Mesothelial cell of epicardium (in vitro differentiated cells): ENCODE measurements at places on chromosomes 1 and 21. TPM values are rescaled to one million over a fixed set of nuclear protein-coding genes. Genes with fewer than 3 reads are reported as not detected.

LORICRIN gene
- total RNA-seq: not detected in 3 replicates

DNA sequence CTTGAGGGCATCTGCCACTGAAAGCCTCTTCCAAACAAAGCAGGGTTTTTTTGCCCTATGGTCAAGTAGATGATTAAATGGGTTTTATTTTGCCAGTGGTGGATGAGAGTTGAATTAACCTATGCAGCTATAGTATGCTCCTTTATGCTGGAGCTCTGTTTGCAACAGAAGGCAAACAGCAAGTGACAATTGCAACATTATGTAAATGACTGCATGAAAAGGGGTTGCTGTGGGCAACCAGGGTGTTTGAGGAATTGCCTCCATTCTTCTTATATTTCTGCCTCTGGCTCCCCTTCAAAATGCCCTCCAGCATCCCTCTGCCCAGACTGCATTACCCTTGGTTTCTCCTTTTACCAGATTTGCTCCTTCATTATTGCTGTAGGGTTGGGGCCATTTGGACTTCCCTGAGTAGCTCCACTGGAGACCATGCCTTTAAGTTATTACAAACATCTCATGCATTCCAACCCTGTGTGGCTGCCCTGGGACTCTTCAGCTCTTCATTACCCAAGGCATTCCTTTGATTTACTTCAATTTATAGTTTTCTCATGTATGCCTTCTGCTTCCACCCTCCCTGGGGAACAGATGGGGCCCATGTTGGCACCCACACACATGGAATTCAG is 398.4 kb downstream of the PRDM2 start:
- no peak for DNase-seq

GRCh38 chr1:205698921-205699320 is 18.6 kb upstream of the SLC45A3 start:
- no peak for DNase-seq

CCDC17 gene
- total RNA-seq: 4.5 to 5.6 TPM (median 5.6 TPM) in 3 replicates

OR1C1 gene
- total RNA-seq: not detected in 3 replicates

GRCh38 chr21:44083631-44084291 is 23.4 kb upstream of the PWP2 start:
- DNase-seq: no peak

MAN1C1 gene
- 2.9 to 3.2 TPM (median 2.9 TPM) in 3 replicates for total RNA-seq

DNA sequence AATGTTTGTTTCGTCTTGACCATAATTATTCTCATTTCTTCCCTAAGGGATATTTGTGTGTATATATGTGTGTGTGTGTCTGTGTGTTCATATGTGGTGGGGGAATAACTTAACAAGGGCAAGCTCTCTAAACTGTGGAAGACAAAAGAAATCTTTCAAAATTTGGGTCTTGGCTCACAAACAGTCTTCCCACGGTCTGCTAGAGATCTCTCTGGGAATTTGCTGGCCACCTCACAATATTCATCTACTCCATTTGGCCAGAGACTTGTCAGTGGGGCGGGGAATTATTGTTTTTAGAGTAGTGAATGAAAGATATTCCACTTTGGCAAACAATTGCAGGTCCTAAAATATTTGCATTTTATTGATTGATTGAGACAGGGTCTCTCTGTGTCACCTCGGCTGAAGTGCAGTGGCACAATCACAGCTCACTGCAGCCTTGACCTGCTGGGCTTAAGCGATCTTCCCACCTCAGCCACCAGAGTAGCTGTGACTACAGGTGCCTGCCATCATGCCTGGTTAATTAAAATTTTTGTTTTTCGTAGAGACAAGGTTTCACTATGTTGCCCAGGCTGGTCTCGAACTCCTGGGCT is 8.0 kb upstream of the EIF2B3 start:
- no peak for DNase-seq

DNA sequence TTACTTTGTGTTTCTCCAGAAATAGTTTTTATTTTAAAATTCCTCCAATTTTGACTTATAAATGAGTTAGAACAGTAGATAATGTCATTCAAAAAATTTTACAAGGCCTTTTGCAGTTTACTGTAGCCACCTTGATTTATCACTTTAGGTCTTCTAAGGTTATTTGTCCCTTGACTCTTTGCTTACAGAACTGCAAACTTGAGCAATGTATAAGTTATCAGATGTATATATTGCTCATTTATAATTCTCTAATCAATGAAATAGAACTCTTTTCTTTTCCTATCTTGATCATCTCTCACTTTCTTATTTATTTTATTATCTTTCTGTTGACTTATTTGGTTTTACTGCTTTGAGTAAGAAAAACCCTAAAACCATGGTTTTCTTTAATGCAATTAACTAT is 5.8 kb upstream of the SPTA1 start:
- no peak for DNase-seq

GRCh38 chr21:41886328-41886727 is 7.2 kb upstream of the PRDM15 start:
- DNase-seq: no peak

DNA sequence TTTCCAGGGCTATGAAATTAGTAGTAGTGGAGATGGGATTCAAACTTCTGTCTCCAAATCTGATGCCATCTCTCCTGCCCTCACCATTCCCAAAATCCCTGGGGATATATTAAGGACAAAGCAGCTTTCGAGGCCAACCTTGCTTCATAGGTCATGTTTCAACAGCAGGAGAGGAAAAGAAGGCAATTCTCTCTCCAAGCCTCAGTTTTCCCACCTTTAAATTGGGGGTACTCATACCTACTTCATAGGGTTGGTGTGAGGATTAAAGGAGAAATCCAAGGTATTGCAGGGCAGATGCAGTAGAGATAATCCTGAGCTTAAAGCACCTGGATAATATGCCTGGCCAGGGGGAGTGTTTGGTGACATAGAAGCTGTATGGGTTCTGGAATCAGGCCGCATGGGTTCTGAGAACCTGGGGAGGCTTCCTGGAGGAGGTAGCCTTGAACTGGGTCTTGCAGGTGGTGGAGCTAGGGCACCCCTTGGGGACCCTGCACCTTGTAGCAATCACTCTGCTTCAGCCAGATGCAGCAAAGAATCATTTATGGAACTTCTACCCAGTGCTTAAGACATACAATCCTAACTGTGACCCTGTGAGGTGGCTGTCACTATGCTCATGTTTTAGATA is 10.7 kb upstream of the IFFO2 start:
- DNase-seq: no peak

- no peak for DNase-seq
Measured at GRCh38 chr1:66354311-66355201, 179.4 kb upstream of the SGIP1 start.

LPAR3 gene
- total RNA-seq: 0.67 to 1.00 TPM (median 0.99 TPM) in 3 replicates

GRCh38 chr1:176206006-176206960 is 803 bp downstream of the COP1 start:
- DNase-seq: peak; percentile 66

LRRC8C gene
- 1.2 to 1.3 TPM (median 1.3 TPM) in 3 replicates for total RNA-seq

- DNase-seq: no peak
Measured at GRCh38 chr1:201019321-201019977, 4.1 kb downstream of the KIF21B start.

DNA sequence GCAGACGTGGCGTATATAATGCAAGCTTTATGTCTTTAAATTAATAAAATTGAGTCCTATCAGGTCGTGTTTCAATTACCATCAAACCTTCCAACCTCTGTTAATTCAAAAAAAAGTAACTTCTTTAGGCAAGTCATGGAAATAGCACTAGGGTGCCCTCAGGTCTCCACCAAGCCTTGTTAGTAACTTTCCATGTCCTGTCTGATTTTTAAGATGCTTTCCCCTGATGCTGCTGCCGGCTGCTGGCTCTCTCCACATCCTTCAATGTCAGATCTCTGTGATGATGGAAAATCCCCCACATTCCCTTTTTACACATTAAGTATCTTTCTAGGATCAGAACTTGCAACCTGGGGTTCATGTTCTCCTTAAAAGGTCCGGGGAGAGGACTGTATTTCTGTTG is 3.0 kb downstream of the ERG start:
- DNase-seq: no peak

C1orf185 gene
- total RNA-seq: not detected in 3 replicates

GRCh38 chr1:10031461-10031860 is 1.3 kb upstream of the UBE4B start:
- no peak for DNase-seq

GUCA2A gene
- not detected in 3 replicates for total RNA-seq
